A549 treated with AZD2906 at 1 μM for 4 hours (cell line): ENCODE measurements at places on chromosomes 2 and 18. TPM values are rescaled to one million over a fixed set of nuclear protein-coding genes. Genes with fewer than 3 reads are reported as not detected.

The CNOT11 gene
- 36.2 to 48.7 TPM (median 38.9 TPM) in 5 replicates for total RNA-seq

The COL4A3 gene
- 0.60 to 0.96 TPM (median 0.80 TPM) in 5 replicates for total RNA-seq

The CAVIN2 gene
- total RNA-seq: 45.9 to 78.6 TPM (median 67.9 TPM) in 5 replicates

The TMEM247 gene
- not detected in 5 replicates for total RNA-seq

The CCDC74B gene
- 4.2 to 6.8 TPM (median 6.2 TPM) in 5 replicates for total RNA-seq

The TCF7L1 gene
- total RNA-seq: 8.3 to 12.0 TPM (median 10.7 TPM) in 5 replicates

The PLEKHH2 gene
- total RNA-seq: 1.6 to 2.1 TPM (median 1.9 TPM) in 5 replicates

The SEPTIN2 gene
- total RNA-seq: 224 to 307 TPM (median 248 TPM) in 5 replicates

The DNER gene
- total RNA-seq: 10.0 to 13.7 TPM (median 11.8 TPM) in 5 replicates

The ODC1 gene
- 167 to 179 TPM (median 174 TPM) in 5 replicates for total RNA-seq

The ALPG gene
- total RNA-seq: 0.33 to 0.55 TPM (median 0.50 TPM) in 5 replicates

The POU3F3 gene
- total RNA-seq: 0.02 TPM in 2 of 5 replicates, not detected in the others

The SYT4 gene
- not detected in 5 replicates for total RNA-seq

The KLHL30 gene
- total RNA-seq: 0.16 to 0.25 TPM (median 0.22 TPM) in 5 replicates

The TMEM182 gene
- 3.2 to 5.6 TPM (median 4.1 TPM) in 5 replicates for total RNA-seq

The LYPD6B gene
- not detected in 5 replicates for total RNA-seq

The SP5 gene
- total RNA-seq: 0.02 to 0.23 TPM (median 0.07 TPM) in 3 of 5 replicates, not detected in the others

The TBR1 gene
- 0.01 to 0.20 TPM (median 0.06 TPM) in 4 of 5 replicates, not detected in the other for total RNA-seq

The TCF23 gene
- not detected in 5 replicates for total RNA-seq

The AQP4 gene
- 0.05 TPM in 1 of 5 replicates, not detected in the others for total RNA-seq

The ATP6V1B1 gene
- 1.3 to 2.3 TPM (median 1.7 TPM) in 5 replicates for total RNA-seq

The RGPD4 gene
- total RNA-seq: 0.03 to 0.07 TPM (median 0.05 TPM) in 4 of 5 replicates, not detected in the other

The OTX1 gene
- 3.5 to 4.6 TPM (median 3.7 TPM) in 5 replicates for total RNA-seq

The UPP2 gene
- not detected in 5 replicates for total RNA-seq

The POTEI gene
- total RNA-seq: 0.01 TPM in 1 of 5 replicates, not detected in the others

The TUBB8B gene
- total RNA-seq: not detected in 5 replicates

The CHRND gene
- not detected in 5 replicates for total RNA-seq

The CDK15 gene
- not detected in 5 replicates for total RNA-seq

The FZD7 gene
- total RNA-seq: 5.9 to 6.7 TPM (median 6.4 TPM) in 5 replicates

The VSNL1 gene
- total RNA-seq: not detected in 5 replicates

The KIF3C gene
- total RNA-seq: 36.4 to 42.8 TPM (median 40.2 TPM) in 5 replicates

The MERTK gene
- 3.0 to 4.3 TPM (median 3.3 TPM) in 5 replicates for total RNA-seq

The ANTXR1 gene
- 94.7 to 152 TPM (median 122 TPM) in 5 replicates for total RNA-seq

The PLEK gene
- not detected in 5 replicates for total RNA-seq

The PDE1A gene
- 0.15 to 0.30 TPM (median 0.19 TPM) in 5 replicates for total RNA-seq

The FABP1 gene
- total RNA-seq: 0.13 TPM in 1 of 5 replicates, not detected in the others

The ABCG5 gene
- not detected in 5 replicates for total RNA-seq

The ASAP2 gene
- 37.8 to 48.5 TPM (median 48.2 TPM) in 5 replicates for total RNA-seq

The RAB17 gene
- total RNA-seq: 0.14 to 0.43 TPM (median 0.28 TPM) in 5 replicates

The LIMS3 gene
- total RNA-seq: not detected in 5 replicates

The RAD51AP2 gene
- total RNA-seq: not detected in 5 replicates

The SLC5A7 gene
- total RNA-seq: not detected in 5 replicates

The NT5C1B gene
- not detected in 5 replicates for total RNA-seq

The TMEM163 gene
- 0.09 to 0.17 TPM (median 0.10 TPM) in 5 replicates for total RNA-seq

The AGFG1 gene
- 91.7 to 113 TPM (median 109 TPM) in 5 replicates for total RNA-seq

The COLEC12 gene
- 0.02 to 0.06 TPM (median 0.03 TPM) in 5 replicates for total RNA-seq

The ARHGAP25 gene
- 0.16 to 0.35 TPM (median 0.22 TPM) in 5 replicates for total RNA-seq

The AKAIN1 gene
- total RNA-seq: not detected in 5 replicates

The EXOC6B gene
- 6.3 to 8.8 TPM (median 7.5 TPM) in 5 replicates for total RNA-seq

The SFT2D3 gene
- total RNA-seq: 4.6 to 6.1 TPM (median 5.8 TPM) in 5 replicates

The MSH6 gene
- 70.3 to 102 TPM (median 82.1 TPM) in 5 replicates for total RNA-seq

The CKAP2L gene
- total RNA-seq: 11.8 to 19.1 TPM (median 13.9 TPM) in 5 replicates

The TEX44 gene
- not detected in 5 replicates for total RNA-seq

The BCL2 gene
- total RNA-seq: 0.48 to 0.66 TPM (median 0.58 TPM) in 5 replicates

The C2orf80 gene
- not detected in 5 replicates for total RNA-seq

The TRIB2 gene
- 0.13 to 1.1 TPM (median 0.80 TPM) in 5 replicates for total RNA-seq

The SATB2 gene
- 2.7 to 3.2 TPM (median 3.0 TPM) in 5 replicates for total RNA-seq

The PDE11A gene
- 0.24 to 0.50 TPM (median 0.38 TPM) in 5 replicates for total RNA-seq

The CCDC178 gene
- total RNA-seq: not detected in 5 replicates
